ENCODE measurements at places on chromosomes 4 and X.
A peak's percentile ranks its signal among the peaks of the same experiment; 100 is the strongest.

- no peak for DNase-seq
Measured at GRCh38 chrX:8433109-8434062, 31.2 kb upstream of the VCX3B start.

DNA sequence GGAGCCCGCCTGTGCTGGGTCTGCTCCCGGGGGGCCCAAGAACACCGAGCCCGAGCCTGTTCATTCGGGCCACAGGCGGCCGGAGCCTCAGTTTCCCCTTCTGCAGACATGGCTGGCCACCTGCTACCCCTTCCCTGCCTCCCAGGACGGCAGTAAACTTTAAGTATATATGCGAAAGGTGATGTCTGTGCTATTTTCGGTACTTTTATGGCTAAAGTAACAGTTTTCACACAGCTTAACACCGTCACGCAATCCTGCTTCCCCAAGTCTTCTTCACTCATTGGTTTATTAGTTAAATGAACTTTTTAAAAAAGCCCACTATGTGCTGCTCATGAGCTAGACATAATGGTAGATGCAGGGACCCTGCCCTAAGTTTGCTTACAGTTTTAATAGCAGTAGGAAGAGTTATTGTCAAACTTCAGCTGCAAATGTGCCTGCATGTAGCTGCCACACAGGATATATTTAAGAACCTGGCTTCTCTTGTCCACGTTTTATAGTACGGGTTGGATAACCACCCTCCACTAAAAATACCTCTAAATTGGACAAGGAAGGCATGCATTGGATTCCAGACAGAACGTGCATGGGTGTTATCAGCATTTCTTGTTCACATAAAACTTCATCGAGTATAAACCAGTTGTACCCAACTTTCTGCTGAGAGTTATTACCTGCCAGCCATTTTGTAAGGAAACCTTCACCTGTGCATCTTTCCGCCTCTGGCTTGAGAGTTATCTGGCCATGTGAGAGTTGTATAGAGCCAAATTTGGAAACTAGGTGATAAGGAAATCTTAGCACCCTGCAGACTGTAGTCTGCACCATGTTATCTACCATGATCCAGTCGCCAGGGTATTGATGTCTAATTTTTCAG is 741 bp downstream of the ANAPC4 start:
- no peak for DNase-seq

GRCh38 chr4:137949746-137950145 is 292.4 kb downstream of the SLC7A11 start:
- DNase-seq = no peak

DNA sequence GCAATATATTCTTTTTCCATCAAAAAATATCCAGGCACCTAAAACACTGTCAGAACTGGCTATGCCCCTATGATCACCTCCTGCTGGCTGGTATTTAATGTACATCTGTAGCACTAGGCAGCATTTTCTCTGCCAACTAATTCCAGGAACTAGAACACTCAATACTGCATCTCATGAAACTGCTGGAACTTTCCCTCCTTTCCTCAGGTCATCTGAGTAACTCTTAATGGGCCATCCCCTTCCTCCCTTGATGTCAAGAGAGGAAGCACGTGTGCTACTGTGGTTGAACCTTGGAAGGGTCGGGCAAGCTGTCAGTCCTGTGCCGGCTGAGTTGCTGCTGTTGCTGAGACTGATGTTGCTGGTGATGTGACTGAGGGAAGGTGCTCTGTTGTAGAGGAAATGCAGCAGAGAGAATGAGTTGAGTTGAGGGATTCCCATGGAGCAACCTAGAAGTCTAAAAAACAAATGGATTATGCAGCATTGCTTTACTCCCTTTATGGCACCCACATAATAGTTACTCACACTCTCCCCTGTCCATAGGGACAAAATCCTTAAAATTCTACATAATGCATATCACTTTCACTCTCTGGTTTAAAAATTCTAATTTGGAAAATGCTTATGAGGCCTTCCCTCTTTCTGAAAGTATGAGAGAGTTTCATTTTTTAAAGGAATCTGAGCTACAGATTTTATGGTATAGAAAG is 39.5 kb downstream of the TMEM165 start:
- no peak for DNase-seq

- peak; percentile 44 for DNase-seq
Measured at GRCh38 chrX:68822641-68823410, 6.0 kb upstream of the EFNB1 start.

- peak; percentile 18 for DNase-seq
Measured at GRCh38 chrX:104565791-104566680, at the start of gene IL1RAPL2. IL1RAPL2 (plus strand) TSS chrX:104566199.

DNA sequence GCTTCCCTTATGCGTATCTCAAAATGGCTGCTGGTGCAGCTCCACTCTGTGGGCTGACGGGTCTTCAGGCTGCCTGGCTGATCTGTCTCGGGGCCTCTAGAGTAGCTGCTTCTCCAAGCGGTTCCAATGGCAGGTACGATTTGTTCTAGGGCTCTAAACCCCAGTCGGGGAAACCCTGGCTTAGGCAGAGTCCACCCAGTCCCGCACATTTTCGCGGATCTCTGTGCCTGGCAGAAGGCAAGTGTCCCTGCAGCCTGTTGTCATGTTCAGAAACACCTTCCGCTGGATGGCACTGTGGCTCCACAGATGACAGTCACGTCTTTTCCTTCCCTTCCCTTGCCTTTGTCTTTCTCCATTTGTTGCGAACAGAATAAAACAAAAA is 54.4 kb downstream of the NBDY start:
- DNase-seq = peak; percentile 60

GRCh38 chrX:17736478-17736855 is 826 bp upstream of the SCML1 start:
- DNase-seq = no peak

DNA sequence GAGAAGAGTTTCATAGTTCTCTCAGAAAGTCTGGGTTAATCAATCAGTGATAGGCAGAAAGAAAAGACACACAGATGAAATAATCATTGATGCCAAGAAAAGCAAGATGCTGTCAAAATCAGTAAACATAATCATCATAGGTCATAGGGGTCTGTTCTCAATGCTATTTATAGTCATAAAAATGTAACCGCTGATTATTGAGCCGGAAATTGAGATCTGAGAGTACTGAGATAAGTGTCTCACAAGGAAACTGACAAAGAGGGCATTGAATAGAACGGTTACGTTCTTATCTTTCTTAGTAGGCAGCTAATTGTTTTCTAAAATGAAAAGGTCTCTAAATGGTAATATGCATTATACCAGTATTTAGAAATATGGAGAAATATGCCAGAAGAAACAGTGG is 1686.1 kb upstream of the AGA start:
- no peak for DNase-seq

GRCh38 chr4:99156992-99157391 is 12.9 kb upstream of the ADH4 start:
- DNase-seq = no peak

- no peak for DNase-seq
Measured at GRCh38 chrX:81082649-81083048, 119.1 kb downstream of the HMGN5 start.

DNA sequence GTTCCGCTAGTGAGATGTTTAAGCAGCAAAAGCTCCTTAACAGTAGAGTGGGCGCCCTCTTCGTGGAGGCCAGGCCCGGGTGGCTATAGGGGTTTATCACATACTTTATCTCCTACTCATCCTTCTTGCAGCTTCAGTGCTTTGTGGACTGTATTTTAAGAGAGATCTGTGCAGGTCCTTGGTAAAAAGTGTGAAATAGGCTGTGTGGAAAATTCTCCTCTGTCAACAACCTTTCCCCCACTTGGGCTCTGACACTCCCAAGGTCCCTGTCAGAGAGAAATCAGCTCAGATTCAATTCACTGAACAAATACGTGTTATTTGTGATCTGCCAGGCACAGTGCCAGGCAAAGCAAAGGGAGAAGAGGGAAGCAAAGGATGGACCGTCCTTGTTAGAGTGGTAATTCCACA is 214.3 kb upstream of the PPARGC1A start:
- no peak for DNase-seq

DNA sequence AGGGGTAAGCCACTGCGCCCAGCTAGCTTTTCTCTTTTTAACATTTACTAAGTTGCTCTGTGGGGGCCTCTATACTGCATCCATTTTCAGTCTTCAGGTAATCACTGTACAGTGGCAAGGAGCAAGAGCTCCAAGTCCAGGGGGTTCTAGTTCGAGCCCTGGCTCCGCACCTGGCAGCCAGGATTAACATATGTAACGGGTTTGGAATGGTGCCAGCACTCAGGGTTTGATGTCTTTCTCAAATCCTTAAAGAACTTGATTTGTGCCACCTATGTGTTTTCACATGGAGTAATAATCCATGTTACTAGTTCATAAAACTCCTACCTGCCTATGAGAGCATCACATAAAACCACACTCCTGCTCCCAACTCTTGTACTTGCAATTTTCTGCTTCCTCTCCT is 4.5 kb downstream of the GRPEL1 start:
- no peak for DNase-seq

- peak; percentile 28 for DNase-seq
Measured at GRCh38 chr4:109803924-109804571, 2.2 kb upstream of the CFI start.

- DNase-seq = no peak
Measured at GRCh38 chr4:10951306-10951705, 266.7 kb upstream of the CLNK start.

- no peak for DNase-seq
Measured at GRCh38 chrX:130083656-130084382, 26.5 kb downstream of the ELF4 start.

DNA sequence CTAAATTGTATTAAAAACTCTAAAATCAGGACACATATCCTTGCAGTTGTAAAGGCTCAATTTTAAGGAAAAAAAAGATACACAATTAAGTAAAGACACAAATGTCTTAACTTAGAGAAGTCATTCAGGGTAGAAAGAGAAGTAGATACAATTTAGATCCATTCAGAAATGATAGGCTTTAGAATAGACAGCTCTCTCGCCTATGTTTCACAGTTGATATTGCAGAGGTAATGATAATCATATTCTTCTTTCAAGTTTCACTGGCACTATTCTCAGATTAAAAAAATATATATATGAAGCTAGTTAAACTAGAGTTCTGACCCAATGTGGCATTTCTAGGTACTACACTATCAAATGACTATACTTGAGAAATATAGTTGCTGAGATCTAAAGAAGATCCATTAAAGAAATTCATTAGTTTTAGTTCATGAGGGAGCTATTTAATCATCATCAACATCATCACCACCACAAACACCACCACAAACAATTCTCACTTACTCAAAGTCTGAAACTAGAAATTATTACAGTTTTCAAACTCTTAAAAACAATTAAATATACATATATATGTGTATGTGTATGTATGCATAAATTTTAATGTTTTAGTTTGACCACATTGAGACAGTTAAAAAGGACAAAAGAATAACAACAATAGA is 93.1 kb downstream of the ANTXR2 start:
- no peak for DNase-seq

DNA sequence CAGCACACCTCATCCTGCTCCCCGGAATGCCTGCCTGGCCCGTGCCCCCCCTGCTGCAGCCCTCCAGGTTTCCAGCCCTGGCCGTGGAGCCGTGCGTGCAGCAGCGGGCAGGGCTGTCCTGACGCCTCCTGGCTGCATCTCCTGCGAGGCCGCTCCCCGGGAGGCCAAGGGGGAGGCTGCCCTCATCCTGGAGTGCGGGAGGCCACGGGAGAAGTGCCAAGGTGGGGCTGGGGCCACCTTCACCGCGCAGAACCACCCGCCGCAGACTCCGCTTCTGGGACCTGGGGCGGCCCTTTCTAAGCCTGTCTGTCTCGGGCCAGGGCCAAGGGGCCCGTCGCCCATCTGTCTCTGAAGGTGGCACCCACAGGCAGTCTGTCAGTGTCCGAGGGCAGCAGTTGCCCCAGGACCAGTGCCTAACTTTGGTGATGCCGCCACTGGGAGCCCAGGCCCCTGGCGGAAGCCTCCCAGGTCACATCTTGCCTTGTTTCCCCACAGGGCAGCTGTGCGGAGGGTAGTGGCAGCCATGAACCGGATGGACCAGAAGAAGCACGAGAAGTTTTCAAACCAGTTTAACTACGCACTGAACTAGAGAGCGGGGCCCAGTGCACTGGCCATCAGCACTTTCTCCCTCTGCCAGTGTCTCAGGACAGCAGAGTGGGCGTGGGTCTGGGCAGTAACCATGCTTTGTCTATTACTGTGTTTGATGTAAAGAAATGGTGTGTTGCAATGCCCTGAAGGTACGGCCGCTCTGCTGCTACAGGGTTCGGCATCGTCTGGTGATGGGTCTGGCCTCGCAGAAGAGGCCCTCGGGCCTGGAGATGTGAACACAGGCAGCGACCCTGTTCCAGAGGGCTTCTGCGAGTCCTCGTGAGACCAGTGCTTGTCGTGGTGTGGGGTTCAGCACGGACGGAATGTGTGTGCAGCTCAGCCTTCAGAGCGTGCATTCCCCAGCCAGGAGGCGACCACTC is 20.6 kb downstream of the NKX1-1 start:
- DNase-seq = no peak

GRCh38 chr4:179447308-179447707 is 2005.1 kb upstream of the AGA start:
- no peak for DNase-seq

DNA sequence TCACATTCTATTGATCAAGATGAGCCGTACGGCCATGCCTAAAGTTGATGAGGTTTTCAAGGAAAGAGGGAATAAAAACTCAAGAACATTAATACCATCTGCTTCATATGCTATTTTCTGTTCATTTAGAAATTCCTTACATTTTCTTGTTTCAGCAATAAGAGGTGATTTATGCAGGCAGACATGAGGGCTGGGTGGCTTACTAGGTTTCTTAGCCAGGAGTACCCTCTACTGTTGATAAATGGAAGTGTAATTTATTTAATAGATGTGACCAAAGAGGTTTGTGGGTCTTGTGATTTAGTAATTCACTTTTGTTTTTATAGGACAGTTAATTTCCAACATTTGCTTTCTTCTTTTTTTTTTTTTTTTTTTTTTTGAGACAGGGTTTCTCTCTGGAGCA is 6.4 kb upstream of the SMIM9 start:
- no peak for DNase-seq

GRCh38 chrX:138485767-138486166 is 225.8 kb downstream of the FGF13 start:
- no peak for DNase-seq

DNA sequence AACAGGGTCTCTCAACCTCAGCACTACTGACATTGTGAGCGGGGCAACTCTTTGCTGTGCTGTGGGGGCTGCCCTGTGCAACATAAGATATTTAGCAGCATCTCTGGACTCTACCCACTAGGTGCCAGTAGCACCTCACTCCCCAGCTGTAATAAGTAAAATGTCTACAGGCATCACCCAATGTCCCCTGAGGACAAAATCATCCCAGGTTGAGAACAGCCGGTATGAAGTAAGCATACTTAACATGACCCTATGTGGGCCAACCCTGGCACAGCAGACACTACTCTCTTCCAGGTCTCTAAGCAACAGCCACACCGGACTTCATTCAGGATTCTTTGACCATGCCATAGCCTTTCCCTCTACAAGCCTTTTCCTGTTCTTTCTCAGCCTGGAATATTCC is 10.5 kb upstream of the MGST2 start:
- DNase-seq = peak; percentile 54
